ENCODE measurements at places on chromosomes 13 and 19.

GRCh38 chr19:51135004-51135403, 7.1 kb upstream of the SIGLEC7 start:
- DNase-seq: no peak

- DNase-seq: no peak
Measured at GRCh38 chr19:54391589-54392061, 23.6 kb upstream of the TTYH1 start.

GRCh38 chr19:48683349-48683748, 10.5 kb upstream of the NTN5 start:
- DNase-seq: no peak

DNA sequence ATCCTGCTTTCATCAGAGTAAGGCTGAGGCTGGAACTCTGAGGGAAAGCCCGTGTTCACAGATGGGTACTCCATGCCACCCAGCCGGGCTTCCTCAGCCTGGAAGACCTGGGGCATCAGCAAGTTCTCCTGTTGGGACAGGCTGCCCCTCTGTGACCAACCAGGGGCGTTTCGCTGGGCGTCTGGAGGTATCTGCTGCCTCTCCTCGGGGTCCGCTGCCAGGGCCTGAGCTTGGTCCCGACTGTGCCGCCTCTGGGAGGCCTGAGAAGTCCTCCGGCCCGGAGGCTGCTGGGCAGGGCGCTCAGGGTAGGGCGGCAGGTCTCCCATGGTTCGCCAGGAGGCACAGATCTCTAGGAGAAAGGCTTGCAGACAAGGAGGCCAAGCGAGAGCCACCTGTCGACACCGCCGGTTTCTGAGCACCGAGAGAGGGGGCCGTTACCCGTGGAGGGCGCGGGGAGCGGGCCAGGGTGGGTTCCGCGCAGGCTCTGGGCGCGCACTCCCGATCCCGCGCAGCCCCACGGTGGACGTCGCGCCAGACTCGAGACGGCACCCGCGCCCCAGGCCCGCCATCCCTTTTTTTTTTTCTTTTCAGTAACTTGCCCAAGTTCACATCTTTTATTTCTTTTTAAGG, at the start of gene RSPH6A:
Gene RSPH6A, minus strand, starts transcription at position 458 of the 630 bp plus-strand sequence. Its CDS starts 132 bp downstream, at position 326.
- no peak for DNase-seq

- DNase-seq: peak; percentile 19
Measured at GRCh38 chr13:44573790-44574465, 2.2 kb downstream of the TSC22D1 start.

GRCh38 chr13:113656003-113656588, 1.9 kb downstream of the ATP4B start:
- DNase-seq: no peak

DNA sequence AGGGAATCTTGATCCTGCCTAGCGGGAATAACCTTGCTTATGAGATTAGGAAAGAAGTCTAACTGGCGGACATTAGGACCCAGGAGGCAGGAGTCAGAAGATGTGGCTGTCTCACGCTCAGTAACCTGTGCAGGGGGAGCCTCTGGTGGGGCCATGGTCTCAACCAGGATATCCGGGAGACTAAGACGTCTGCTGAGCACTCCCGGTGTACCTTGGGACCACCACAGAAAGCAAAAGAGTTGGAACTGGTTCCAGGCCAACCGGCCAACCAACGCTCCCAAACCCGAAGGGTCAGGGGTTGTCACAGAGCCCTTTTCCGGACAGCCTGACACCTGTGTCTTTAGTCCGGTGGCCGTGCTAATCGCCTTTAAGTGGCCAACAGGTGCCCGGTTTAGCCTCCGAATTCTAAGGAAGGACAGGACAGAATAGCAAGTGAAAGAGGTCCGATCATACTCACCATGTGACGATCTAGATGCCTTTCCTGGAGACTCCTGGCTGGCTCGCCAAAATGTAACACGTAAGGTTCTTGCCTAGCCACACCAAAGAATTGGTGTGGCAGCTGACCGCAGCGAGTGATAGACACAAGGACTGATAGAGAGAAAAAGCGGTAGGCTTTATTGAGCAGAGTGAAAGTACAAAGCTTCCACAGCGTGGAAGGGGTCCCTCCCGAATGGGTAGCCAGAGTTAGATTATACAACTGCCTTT, 103.9 kb upstream of the DIAPH3 start:
- no peak for DNase-seq

DNA sequence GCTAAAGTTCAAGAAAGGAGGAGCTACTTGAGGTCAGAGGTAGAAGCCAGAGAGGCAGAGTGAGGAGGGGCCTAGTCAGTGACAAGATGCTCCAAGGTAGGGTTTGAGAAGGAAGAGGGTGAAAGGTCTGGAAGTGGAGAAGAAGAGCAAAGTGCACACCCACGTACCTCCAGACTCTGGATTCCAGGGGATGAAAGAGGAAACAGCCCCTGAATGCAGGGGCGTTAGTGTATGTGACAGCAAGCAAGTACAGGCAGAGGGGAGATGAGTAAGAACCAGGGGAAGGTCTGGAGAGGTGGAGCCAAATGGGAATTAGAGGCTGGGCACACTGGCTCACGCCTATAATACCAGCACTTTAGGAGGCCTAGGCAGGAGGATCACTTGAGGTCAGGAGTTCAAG, 8.7 kb downstream of the RPS28 start:
- no peak for DNase-seq

DNA sequence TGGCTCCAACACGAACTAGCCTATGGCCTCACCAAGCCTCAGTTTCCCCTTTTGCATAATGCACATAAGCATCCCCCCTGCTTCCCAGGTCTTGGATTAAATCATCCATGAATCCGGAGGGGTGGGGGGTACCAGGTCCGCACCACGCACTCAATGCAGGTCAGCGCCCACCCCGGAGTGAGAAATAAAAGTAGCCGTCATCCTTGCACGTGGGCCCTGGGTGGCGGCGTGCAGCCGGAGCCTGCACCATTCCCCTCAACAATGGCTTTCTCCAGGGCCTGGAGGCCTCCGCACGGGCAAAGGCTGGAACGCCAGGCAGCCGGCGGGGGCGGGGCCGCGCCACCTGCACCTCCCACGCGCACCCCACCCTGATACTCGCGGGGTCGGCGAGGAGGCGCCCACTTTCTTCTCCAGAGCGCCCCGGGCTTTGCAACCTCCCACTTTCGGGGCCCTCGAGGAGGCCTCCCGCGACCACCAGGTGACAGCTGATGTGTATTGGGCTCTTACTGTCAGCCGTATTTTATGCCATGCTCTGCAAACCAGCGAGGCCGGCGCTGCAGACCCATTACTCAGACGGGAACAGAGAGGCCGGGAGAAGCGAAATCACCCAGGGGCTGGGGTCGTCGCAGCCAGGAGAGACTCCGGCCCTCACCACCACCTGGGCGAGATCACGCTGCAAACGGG, 767 bp upstream of the GADD45B start:
- DNase-seq: peak; percentile 71

GRCh38 chr19:55488986-55489710, 912 bp downstream of the SSC5D start:
- DNase-seq: no peak

GRCh38 chr13:95480131-95480545, 72.4 kb upstream of the CLDN10 start:
- no peak for DNase-seq

GRCh38 chr13:27375686-27376326, 48.6 kb upstream of the GTF3A start:
- DNase-seq: peak; percentile 69

GRCh38 chr13:110023729-110024644, 237.6 kb upstream of the IRS2 start:
- DNase-seq: no peak

- no peak for DNase-seq
Measured at GRCh38 chr13:36804588-36804987, 14.4 kb upstream of the RFXAP start.

GRCh38 chr13:96492766-96493165, 402.9 kb downstream of the HS6ST3 start:
- DNase-seq: no peak

DNA sequence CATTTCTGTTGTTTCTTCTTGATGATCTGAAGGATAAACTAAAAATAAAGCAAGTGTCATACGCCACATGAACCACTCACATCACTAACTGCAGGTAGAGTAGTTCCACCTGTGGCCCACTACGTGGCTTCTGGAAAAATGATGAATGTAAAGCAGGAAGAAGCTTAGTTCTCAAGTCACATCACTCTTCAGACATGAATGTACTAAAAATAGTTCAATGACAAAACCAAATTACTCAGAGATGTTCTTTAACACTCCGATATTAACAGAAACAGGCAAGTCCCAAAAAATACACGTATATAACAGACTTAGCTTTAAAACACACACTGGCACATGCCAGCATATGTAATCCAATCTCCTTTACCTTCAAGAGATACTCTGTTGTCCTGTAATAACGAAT, 21.6 kb downstream of the RAB20 start:
- DNase-seq: no peak

- DNase-seq: no peak
Measured at GRCh38 chr13:73216381-73216831, 157.6 kb downstream of the KLF5 start.

GRCh38 chr19:44848036-44848811, 2.1 kb downstream of the NECTIN2 start:
- DNase-seq: no peak

GRCh38 chr13:105202354-105202753, 1333.1 kb downstream of the EFNB2 start:
- peak; percentile 36 for DNase-seq

GRCh38 chr19:58024661-58025060, 9.2 kb upstream of the ZSCAN1 start:
- no peak for DNase-seq

DNA sequence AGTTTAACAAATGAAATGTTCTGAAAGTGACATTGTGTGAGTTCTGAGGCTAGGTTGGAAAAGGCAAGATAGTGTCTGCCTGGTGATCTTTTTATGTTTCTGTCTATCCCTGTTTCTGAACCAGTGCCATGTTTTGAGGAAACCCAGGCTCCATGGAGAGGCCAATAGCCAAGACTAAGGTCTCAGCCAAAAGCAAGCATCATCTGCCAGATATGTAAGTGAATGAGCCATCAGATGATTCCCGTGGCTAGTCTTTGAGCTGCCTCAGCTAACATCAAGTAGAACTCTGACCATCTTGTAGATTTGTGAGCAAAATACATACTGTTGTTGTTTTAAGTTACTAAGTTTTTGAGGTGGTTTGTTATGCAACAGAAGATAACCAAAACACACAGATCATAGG, 19.6 kb upstream of the CCNA1 start:
- DNase-seq: no peak

DNA sequence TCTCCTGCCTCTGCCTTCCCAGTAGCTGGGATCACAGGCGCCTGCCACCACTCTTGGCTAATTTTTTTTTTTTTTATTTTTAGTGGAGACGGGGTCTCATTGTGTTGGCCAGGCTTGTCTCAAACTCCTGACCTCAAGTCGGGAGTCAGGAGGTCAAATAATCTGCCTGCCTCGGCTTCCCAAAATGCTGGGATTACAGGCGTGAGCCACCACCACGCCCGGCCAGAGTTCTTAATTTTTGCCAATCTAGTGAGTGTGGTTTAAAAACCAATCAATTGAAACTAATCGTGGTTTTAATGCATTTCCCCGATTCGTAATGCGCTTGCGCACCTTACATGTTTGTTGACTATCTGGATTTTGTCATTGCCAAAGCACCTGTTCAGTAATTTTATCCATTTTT, 37.0 kb downstream of the SKA3 start:
- DNase-seq: no peak

- no peak for DNase-seq
Measured at GRCh38 chr13:87582399-87582798, 88.8 kb upstream of the SLITRK5 start.

DNA sequence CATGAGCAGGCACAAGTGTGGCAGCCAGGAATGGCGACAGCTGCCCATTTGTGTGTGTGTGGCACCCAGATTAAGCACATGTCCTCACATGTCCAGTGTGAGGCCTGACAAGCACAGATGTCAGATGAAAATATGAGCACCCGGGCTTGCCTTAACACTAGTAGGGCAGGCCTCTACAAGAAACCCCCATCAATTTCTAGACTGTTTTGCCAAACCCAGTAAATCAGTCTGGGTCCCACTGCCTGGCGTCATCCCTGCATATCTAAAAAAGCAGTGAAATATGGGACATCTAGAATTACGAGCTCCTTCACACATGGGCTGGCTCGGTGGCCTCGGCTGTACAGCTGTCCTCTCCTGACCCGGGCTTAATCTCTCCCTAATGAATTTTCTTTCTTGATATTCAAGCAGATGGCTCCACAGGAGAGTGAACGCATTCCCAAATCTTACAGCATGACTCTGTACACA, 432.7 kb downstream of the FOXO1 start:
- DNase-seq: no peak

- no peak for DNase-seq
Measured at GRCh38 chr13:91592056-91593014, 193.9 kb downstream of the GPC5 start.

GRCh38 chr13:40468227-40468838, 198.1 kb downstream of the FOXO1 start:
- DNase-seq: no peak

- no peak for DNase-seq
Measured at GRCh38 chr13:107035186-107035585, 467.2 kb upstream of the ARGLU1 start.

- DNase-seq: peak; percentile 97
Measured at GRCh38 chr19:2385053-2385721, 25.1 kb downstream of the TMPRSS9 start.

DNA sequence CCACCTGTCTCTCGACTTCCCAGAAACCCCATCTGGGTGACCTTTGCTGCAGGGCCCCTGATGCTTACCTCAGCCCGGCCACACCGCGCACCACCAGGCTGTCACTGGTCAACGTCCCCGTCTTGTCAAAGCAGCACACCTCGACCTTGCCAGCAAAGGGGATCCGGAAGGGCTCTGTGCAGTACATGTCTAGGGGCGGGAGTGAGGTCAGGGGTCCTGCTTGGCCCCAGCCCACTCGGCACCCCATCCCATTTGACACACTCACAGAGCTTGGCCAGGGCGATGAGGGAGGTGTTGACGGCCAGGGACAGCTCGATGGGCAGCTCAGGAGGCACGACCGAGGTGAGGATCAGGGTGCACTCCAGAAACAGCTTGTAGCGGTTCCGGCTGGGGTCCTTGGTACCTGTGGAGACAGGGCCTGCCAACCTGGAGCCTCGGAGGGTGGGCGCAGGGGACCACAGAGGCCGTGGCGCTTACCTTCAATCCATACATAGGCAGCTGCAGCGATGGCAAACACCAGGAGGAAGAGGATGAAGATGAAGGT, 8.4 kb downstream of the ATP13A1 start:
- DNase-seq: no peak

- DNase-seq: no peak
Measured at GRCh38 chr13:71704656-71705055, 162.3 kb downstream of the DACH1 start.

DNA sequence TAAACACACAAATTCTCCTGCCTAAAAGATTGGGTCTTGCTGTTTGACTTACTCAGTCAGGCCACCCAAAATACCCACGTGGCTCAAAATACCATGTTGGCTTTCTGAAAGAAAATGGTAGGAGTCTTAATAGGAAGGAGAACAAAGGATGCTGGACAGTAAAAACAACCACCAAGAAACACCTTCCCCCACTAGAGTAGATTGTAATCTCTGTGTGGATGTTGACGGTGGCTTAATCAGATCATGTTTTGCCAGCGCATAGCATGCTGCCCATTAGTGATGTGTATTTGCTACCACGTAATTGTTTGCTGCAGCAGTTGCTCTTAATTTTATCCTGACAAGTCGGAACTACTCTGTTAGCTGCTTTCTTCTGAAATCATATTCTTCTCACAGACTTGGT, 1229.3 kb upstream of the SLC10A2 start:
- no peak for DNase-seq
